Chondrocyte (in vitro differentiated cells): ENCODE measurements at places on chromosomes 2 and 18. TPM values are rescaled to one million over a fixed set of nuclear protein-coding genes. Genes with fewer than 3 reads are reported as not detected.

- H3K27me3 ChIP-seq, result no peaks in the 10 kb centered on the region
- H3K4me1 ChIP-seq, result peaks cover 12% of the 10 kb centered on the region
- no peak overlapping the region for H3K27ac ChIP-seq
- H3K4me3 ChIP-seq, result no peak overlapping the region
- no peaks in the 10 kb centered on the region for H3K36me3 ChIP-seq
These were observed 203.9 kb upstream of the PIK3C3 start for GRCh38 chr18:41751161-41751560.

IMP4 gene
- total RNA-seq, result 43.5 to 50.1 TPM (median 48.4 TPM) in 3 replicates

SLC23A3 gene
- total RNA-seq, result 2.0 to 2.7 TPM (median 2.4 TPM) in 3 replicates

AFF3 gene
- 113 to 172 TPM (median 127 TPM) in 3 replicates for total RNA-seq

SIGLEC15 gene
- 0.41 to 0.85 TPM (median 0.72 TPM) in 3 replicates for total RNA-seq
